ENCODE measurements at places on chromosomes 7 and 10. TPM values are rescaled to one million over a fixed set of nuclear protein-coding genes. Genes with fewer than 3 reads are reported as not detected.
A peak's percentile ranks its signal among the peaks of the same experiment; 100 is the strongest.

The LRIT1 gene
- total RNA-seq, result not detected

GRCh38 chr7:31073326-31074119, 21.4 kb downstream of the ADCYAP1R1 start:
- DNase-seq, result no peak

DNA sequence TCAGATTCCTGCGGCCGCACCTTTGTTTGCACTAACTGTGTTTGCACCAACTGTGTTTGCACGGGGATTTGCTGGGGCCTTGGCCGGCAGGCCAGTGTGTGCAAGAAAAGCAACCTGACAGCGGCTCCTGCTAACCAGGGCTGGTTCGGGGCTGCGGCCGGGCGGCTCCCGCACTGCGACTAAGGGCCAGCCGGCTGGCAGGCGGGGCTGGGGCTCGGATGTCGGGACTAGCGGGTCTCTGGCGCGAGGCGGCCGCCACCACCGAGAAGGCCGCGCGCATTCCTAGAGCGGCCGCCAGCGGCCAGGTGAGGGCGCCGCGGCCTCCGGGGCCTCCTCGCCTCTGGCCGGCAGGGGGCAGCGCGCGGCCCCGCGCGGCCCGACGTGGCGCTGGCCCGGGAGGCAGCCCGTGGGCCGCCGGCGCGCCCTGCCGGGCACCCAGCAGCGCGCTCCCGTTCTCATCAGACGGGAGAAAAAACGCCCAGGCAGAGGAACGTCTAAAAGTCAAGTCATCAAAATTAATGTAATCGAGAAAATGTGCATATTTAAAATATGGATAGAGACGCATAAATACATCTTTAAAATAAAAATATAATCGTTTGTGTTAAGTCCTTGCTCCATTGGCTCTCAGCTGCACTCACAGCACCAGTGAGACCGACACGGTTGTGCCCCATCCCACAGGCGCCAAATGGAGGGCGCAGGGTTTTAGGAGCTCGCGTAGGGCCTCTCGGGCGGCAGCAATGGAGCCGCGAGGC, 38.5 kb downstream of the ZNF777 start:
- DNase-seq, result peak; percentile 72

DNA sequence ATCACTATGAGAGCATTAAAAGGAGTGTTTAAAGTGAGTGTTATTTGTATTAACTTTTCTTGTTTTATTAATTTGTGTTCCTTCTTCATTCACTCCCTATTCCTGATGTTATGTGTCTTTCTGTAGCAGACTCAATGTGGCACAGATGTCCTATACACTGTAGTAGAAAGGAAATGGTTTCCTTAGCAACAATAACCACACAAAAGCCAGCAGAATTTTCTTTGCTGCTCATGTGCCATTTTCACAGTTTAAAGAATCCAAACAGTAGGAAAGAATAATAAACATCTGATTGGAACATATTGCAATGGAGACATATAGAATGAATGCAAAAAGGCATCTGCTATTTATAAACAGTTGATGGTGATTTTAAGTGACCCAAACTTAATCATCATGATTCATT, 763.6 kb downstream of the PHTF2 start:
- no peak for DNase-seq

DNA sequence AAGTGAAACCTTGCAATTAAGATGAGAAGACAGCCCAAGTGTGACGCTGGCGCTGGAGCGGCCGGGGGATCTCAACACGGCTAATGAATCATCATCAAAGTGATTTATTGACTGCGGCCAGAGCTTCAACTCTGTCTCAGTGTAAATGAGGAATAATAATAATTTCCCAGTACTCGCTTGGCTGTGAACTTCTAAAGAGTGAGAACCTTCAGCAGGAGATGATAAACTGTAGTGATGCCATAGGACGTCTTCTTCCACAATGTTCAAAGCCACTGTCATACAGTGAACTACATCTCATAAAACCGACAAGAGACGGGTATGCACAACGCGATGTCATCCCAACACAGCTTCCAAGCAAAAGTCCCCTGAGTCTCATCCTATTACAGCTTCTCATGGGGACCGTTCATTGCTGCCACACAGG, 123.6 kb upstream of the NOBOX start:
- no peak for DNase-seq

DNA sequence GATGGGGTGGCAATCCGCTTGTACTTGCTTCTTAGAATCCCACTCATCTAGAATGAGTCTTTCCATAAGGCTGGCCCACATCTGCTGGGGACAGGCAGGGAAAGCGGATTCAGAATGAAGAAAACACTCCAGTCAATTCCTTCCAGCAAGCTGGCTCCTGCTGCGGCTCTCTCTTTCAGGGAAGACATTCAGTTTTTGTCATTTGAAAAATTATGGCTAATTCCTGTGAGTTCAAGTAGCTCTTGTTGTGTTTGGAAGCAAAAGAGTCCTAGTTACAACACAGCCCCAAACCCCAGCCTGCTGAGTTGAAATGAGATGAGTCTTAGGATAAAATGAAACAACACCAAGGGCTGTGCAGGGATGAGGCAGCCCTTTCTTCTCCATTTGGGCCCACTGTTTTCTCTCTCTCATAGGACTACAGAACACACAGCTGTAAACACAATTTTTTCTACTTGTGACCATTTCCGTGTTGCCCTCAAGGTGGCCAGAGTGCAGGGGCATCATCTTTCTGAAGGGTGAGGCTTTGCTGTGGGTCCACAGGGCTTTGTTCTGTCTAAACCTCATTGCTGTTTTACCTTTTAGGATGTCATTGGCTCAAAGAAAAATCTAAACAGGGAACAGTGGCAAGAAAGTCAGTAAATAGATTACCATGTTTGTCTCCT, 90.8 kb upstream of the EEPD1 start:
- no peak for DNase-seq

DNA sequence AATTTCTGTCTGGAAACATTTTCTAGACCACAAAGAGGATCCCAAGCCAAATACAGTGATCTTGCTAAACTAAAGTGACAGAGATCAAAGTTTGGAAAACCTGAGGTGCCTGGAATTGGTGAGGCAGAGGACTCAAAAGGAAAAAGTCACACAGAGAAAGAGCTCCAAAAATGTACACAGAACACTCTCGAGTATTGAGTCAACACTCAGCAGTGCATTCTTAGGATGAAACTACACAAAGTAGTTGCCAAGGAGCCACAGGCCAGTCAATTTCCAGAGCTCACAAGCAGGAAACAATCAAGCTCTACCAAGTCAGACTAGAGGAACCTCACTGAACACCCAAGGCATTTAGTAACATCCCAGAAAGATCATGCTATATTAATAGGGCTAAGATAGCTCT, 61.3 kb downstream of the MICU1 start:
- DNase-seq, result no peak

The ASB4 gene
- total RNA-seq, result not detected

The CCDC201 gene
- not detected for total RNA-seq

- DNase-seq, result no peak
Measured at GRCh38 chr10:69449841-69450240, 1.4 kb upstream of the TSPAN15 start.

DNA sequence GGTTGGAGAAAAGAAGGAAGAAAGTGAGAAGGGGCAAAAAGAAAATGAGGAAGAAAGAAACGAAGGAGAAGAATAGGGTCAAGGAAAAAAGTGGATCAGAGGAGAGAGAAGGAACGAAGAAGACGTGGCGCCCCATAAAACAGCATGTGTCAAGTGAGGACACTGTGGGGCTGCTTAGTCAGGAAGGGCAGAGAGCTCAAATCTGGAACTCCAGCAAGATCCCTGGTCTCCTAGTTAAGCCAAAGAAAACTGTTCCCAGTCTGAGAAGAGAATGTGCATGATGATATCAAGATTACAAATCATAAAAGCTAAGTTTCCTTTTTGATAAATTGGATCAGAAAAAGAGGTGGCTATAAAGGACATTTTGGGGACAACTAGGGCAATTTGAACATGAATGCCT, 33.0 kb downstream of the CREB3L2 start:
- no peak for DNase-seq

DNA sequence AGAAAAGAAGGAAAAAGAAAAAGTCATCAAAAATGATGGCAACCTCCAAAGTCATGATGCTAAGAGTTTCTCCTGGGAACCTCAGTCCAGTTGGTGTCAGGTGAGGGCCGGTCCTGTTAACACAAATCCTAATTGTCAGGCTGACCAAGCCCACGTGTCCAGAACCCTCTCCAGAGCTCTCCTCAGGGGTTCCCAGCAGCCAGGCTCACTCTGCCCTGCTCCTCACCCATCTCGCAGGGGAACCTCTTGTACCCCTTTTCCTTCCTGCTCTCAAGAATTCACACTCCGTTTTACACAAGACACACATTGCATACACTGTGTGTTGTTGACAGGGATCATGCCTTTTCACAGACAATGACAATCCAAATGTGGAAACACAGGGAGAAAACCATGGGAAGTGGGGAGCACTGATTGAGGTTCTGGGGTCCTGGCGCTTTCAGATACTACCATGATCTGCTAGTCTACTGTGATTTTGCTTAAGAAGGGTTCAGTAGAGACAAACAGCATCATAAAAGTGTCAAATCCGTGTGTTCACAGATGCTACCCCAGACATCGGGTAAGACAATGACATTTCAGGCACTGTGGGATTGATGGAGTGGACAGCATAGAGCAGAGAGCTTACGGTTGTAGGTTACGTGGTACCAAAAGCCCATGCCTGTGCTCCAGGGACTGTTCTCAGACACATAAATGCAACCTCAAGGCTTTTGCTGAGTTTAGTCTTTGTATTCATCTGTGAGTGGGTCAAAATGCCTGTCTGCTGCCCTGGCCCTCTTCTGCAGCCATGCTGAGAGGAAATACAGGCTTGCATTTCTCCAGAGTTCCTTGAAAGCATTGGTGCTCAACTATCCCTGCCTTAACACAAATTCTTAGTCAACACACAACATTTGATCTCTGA, 16.0 kb downstream of the IL2RA start:
- no peak for DNase-seq

- no peak for DNase-seq
Measured at GRCh38 chr7:121430558-121430957, 34.5 kb upstream of the FAM3C start.

GRCh38 chr7:44460325-44460724, 30.1 kb downstream of the NUDCD3 start:
- no peak for DNase-seq

The AP1S1 gene
- total RNA-seq, result 24.0 TPM

DNA sequence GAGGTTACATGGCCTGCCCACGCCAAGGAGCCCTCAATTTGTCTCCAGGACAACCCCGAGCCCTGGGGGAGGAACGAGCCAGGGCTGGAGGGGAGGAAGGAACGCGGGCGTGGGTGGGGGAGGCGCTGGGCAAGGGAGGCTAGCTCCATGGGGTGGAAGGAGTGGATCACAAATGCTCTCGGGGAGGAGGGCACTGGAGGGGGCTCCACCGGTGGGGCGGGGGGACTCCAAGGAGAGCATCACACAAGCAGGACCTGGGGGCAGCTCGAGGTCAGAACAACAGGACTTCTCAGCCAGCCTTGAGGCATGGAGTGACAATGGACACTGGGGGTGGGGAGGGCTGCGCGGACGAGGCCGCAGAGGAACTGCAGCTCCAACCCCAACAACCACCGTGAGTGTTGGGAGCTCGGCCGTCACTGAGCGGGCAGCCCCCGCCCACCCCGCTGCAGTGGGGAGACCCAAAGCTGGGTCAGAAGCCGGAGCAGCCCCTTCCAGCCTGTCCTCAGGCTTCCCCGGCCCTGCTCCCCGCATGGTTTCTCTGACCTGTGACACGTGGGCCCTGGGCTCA, 41.1 kb downstream of the STK32C start:
- no peak for DNase-seq

- DNase-seq, result no peak
Measured at GRCh38 chr10:106217627-106218026, 946.9 kb downstream of the SORCS1 start.

GRCh38 chr10:85917601-85918000, 449.0 kb downstream of the GRID1 start:
- no peak for DNase-seq

The PRPS1L1 gene
- total RNA-seq, result not detected

The CPXM2 gene
- total RNA-seq, result 0.70 TPM

- DNase-seq, result no peak
Measured at GRCh38 chr10:44968500-44969400, 9.1 kb downstream of the RASSF4 start.

- no peak for DNase-seq
Measured at GRCh38 chr7:10767771-10768170, 205.9 kb upstream of the PHF14 start.

GRCh38 chr7:127968547-127968946, 62.7 kb downstream of the LRRC4 start:
- DNase-seq, result no peak

- no peak for DNase-seq
Measured at GRCh38 chr7:45687185-45687560, 113.0 kb downstream of the ADCY1 start.

The WAC gene
- total RNA-seq, result 47.8 TPM

DNA sequence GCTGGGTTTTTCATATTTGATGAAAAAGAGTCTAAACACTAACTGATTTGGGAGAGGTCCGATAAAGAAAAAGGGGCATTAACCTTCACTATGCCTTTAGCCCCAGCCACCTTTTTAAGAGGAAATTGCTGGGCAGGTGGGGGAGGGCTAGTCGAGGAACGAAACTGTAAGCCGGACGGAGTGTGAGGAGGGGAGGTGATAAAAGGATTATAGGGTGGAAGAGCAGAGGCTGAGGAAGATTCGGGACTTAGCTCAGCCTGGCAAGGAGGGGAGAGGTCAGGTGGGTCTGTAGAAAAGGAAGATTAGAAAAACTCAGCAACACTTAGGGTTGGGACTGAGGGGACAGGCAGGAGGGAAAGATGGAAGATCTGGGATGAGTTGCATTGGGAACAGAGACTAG, 77.0 kb downstream of the TSPAN12 start:
- DNase-seq, result no peak

GRCh38 chr7:141698247-141699015, 3.5 kb downstream of the DENND11 start:
- no peak for DNase-seq

GRCh38 chr10:127283576-127283975, 87.2 kb upstream of the INSYN2A start:
- no peak for DNase-seq

The WDR11 gene
- total RNA-seq, result 25.8 TPM

The ZC3HAV1L gene
- 1.2 TPM for total RNA-seq

GRCh38 chr7:15515252-15515651, 46.6 kb downstream of the AGMO start:
- DNase-seq, result no peak

The EPDR1 gene
- total RNA-seq, result 22.0 TPM

The UNCX gene
- not detected for total RNA-seq

The TSPAN12 gene
- 13.0 TPM for total RNA-seq

The ZNF804B gene
- total RNA-seq, result not detected

GRCh38 chr7:36736899-36737211, 12.6 kb upstream of the AOAH start:
- DNase-seq, result no peak

GRCh38 chr10:58757352-58758065, 244.8 kb downstream of the BICC1 start:
- DNase-seq, result no peak

GRCh38 chr10:123289432-123289831, 135.2 kb downstream of the BUB3 start:
- DNase-seq, result no peak

The ADAMTS14 gene
- 0.11 TPM for total RNA-seq

The EBF3 gene
- total RNA-seq, result not detected

GRCh38 chr7:7802531-7802930, 84.1 kb upstream of the RPA3 start:
- DNase-seq, result no peak

The SUN3 gene
- total RNA-seq, result not detected

The SND1 gene
- 148 TPM for total RNA-seq

The SPAM1 gene
- total RNA-seq, result not detected

The ANKRD61 gene
- not detected for total RNA-seq
